ENCODE measurements at places on chromosomes 16 and 17.

GRCh38 chr16:27458987-27459688 lies 57.2 kb downstream of the IL21R start:
- DNase-seq, result no peak

DNA sequence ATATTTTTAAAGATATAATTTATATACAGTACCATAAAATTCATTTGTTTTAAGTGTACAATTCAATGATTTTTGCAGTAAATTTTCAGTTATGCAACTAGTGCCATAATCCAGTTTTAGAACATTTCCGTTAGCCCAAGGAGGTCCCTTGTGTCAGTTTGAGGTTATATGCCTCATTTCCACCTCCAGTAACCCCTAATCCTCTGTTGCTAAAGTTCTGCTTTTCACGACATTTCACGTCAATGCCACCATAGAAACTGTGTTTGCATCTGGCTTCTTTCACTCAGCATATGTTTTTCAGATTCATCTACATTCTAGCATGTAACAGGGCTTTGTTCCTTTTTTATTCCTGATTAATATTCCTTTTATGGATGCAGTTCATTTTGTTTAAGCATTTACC lies 42.4 kb upstream of the NUDT7 start:
- DNase-seq, result no peak

- no peak for DNase-seq
Observed at GRCh38 chr17:83100220-83100852, 20.9 kb downstream of the METRNL start.

DNA sequence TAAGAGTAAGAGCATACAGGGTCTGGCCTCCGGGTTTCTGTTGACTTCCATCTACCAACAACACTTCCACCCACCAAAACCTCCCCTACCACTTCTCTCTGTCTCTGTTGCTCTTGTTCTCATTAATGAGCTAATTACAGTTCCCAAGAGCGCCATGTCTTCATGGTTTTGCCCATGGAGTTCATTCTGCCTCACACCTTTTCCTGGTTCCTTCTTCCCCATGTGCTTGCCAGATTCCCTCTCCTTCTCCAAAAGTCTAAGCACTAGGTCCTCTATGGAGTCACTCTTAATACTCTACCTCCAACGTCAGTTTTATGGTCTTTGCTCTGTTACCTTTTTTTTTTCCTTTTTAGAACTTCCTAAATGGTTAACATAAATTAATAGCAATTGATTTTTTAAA lies 92.8 kb downstream of the MYO1D start:
- DNase-seq, result no peak

DNA sequence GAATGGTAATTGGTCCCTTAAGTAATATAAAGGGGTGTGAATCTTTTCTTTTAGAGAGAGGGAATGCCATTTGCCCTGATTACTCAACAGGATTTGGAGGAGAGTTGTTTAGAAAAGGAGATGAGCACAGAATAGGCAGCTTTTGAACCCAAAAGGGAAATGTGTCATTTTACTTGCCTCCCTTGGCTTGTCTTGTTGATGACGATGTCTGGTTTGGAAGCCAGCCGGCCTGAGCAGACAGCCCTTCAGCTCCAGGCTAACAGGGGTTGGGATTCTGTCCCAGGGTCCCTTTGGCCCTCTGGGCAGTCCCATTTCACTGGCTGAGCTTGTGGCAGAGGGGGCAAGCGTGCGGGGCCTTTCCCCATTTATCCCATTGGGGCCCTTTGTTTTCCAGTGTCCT lies 22.3 kb upstream of the PRKAR1A start:
- no peak for DNase-seq

DNA sequence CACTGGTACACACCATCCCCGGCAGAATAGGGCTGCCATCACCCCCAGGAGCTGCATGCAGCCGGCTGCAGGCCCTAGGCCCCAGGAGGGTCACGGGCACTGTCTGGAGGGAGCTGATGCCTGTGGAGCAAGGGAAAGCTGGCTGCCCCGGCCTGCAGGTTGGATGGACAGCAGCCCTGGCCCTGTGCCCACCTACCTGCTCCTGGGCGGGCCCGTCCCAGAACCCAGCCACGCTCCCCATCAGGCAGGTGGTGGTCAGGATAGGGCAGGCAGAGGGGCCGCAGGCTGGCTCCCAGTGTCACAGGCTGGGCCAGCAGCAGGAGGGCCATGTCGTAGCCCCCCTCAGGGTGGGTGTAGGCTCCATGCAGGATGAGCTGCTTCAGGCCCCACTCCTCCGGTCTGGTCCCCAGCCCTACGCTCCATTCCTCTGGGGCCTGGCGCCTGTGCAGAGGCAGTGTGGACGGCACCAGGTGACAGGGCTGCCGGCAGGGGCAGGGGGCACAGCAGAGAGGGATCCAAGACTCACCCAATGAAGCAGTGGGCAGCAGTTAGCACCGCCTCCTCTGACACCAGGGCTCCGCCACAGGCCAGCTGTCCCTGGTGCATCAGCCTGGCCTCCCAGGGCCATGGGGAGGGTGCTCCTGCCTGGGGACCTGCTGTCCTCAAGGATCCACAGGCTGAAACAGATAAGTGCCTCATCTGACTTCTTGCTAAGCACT lies 4.0 kb downstream of the PRSS53 start:
- peak; percentile 26 for DNase-seq

GRCh38 chr17:14616528-14616927 lies 315.6 kb downstream of the HS3ST3B1 start:
- DNase-seq, result no peak

- no peak for DNase-seq
Observed at GRCh38 chr17:535198-535597, 179.4 kb downstream of the VPS53 start.

GRCh38 chr16:75035410-75035968 lies 36.7 kb downstream of the ZNRF1 start:
- no peak for DNase-seq

- peak; percentile 19 for DNase-seq
Observed at GRCh38 chr17:49204516-49204915, 5.9 kb downstream of the GNGT2 start.

- no peak for DNase-seq
Observed at GRCh38 chr16:89018282-89019158, 41.5 kb upstream of the CBFA2T3 start.

- DNase-seq, result no peak
Observed at GRCh38 chr16:71880176-71880575, 3.8 kb downstream of the ZNF821 start.

GRCh38 chr16:46743232-46743719 lies 4.9 kb downstream of the MYLK3 start:
- no peak for DNase-seq

- DNase-seq, result no peak
Observed at GRCh38 chr16:48049847-48050246, 105.9 kb downstream of the ABCC12 start.

GRCh38 chr16:81784072-81784795 lies 5.1 kb downstream of the PLCG2 start:
- no peak for DNase-seq

DNA sequence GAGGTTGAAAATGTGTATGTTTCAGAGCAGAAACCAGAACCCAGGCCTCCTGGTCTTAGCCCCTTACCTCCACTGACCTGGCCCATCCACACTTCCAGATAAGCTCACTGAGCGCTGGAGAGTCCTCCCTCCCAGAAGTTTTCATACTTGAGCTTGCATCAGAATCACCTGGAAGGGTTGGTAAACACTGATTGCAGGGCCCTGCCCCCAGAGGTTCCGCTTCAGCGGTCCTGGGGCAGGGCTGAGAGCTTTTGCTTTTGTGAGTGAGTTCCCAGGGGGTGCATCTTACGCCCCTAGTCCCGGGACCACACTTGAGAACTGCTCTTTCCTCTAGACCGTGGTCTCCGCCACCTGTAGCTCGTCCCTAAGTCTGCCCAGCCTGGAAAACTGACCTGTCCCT lies 20.6 kb downstream of the TTYH2 start:
- DNase-seq, result no peak

- DNase-seq, result no peak
Observed at GRCh38 chr17:50511058-50511457, 2.8 kb downstream of the MYCBPAP start.

- DNase-seq, result peak; percentile 88
Observed at GRCh38 chr17:39239640-39240314, 14.0 kb upstream of the STAC2 start.

DNA sequence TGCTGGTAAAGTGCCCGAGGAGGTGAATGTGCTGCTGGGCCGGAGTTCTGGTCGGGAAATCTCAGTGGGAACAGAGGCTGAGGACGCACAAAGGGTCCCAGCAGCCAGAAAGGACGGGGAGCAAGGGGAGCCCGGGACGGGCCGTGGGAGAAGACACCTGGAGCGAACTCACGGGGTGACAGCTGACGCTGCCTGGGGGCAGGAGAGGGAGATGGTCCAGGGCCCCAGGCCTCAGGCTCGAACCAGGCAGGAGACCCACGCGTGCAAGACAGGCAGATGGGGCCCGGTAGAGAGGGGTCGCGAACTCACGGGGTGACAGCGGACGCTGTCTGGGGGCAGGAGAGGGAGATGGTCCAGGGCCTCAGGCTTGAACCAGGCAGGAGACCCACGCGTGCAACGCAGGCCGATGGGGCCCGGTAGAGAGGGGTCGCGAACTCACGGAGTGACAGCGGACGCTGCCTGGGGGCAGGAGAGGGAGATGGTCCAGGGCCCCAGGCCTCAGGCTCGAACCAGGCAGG lies 72.9 kb downstream of the METRNL start:
- DNase-seq, result no peak

- DNase-seq, result no peak
Observed at GRCh38 chr17:40884708-40885512, at the start of gene KRT20. KRT20 (minus strand) TSS chr17:40885242; CDS start chr17:40885185, 57 bp downstream.

GRCh38 chr17:11986942-11987329 lies 10.3 kb downstream of the ZNF18 start:
- peak; percentile 13 for DNase-seq

- DNase-seq, result no peak
Observed at GRCh38 chr16:76900285-76901263, 290.4 kb upstream of the MON1B start.

DNA sequence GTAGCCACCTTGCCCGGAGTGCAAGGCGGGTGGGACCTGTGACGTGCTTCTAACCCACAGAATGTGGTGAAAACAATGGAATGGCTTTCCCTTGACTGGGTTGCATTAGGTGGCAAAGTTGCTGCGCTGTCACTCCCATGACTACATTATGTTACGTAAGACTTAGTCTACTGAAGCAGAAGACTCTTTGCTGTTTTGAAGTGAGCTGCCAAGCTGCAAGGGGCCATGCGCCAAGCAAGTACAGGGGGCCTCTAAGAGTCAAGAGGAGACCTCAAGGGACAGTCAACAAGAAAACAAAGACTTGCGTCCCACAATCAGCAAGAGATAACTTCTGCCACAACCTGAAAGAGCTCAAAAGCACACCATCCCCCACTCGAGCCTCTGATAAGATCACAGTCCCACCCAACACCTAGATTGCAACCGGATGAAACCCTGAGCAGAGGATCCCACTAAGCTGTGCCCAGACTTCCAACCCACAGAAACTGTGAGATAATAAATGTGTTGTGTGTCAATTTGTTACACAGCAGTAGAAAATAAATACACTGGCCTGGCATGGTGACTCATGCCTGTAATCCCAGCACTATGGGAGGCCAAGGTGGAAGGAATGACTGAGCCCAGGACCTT lies 16.5 kb downstream of the ANKRD11 start:
- DNase-seq, result no peak

GRCh38 chr17:44223541-44224071 lies 4.1 kb upstream of the UBTF start:
- no peak for DNase-seq

DNA sequence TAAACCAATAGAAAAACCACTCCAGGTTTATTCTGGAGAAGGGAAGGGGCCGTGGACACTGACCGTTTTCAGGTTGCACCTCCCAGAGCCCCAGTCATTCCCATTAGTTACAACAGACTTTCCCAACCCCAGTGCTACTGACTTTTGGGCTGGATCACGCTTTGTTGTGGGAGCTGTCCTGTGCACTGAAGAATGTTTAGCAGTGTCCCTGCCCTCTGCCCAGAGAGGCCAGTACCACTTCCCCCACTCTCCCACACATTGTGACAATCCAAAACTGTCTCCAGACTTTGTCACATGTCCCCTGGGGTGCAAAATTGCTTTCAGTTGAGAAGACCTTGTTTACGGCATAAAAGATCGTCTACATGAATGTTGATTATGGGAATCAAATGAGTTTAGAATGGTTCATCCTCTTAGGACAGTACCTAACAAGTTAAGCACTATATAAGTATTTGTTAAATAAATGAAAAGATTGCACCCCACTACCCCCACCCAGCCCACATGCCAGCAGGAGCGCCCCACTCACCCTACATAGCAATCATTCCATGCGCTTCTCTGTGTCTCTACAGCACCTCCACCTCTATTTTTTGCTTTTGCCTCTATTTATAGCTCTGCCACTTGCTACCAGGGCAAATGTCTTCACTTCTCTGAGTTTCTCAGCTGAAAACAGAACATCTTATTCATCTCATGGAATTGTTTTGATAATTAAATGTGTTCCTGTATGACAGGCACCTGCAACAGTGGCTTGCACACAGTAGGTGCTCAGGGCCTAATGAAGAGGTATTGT lies 104.9 kb downstream of the AXIN2 start:
- no peak for DNase-seq

GRCh38 chr17:31674305-31674704 lies 184.7 kb downstream of the COPRS start:
- no peak for DNase-seq

DNA sequence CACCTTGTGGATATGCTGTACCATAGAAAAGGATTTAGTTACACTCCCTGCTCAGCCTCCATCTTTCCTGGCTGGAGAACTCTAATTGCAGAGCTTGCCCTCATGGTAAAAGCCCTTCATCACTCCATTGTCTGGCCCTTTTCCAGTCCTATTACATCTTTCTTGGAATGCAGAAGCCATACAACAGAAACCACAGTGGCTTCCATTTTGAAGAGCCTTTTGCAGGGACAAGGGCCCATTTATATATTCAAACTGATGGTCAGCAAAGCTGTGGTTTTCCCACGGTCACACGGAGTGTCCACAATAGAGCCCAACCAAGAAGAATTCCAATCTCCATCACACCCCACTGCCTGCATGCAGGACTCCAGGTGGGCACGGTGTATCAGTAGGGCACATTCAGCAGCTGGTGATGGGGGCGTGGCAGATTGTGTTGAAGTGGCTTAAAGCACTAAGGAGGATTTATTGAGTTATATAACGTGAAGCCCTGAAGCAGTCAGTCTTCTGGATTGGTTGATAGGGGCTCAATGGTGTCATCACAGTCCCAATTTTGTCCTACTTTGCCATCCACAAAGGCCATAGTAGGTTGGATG lies 20.3 kb downstream of the COPRS start:
- peak; percentile 47 for DNase-seq
